Effector memory CD8-positive, alpha-beta T cell (primary cell): ENCODE measurements at places on chromosomes 3 and 15.

DNA sequence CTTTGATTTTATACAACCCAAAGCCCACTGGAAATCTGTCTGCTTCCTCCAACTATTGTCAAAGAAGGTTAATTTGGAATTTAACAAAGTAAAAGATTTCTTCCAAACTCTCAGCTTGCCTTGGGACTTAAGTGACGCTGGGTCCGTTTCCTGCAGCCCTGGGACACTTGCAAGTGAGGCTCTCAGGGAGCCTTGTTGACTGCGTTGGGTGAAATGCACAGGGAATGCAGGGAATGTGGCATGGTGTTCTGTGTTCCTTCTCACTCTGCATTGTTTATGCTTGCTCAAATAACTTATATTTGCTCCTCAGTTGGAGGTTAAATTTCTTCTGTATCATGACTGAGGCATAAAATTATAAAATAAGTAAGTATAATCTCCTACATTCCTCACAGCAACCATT lies 60.9 kb upstream of the TJP1 start:
- no peak for DNase-seq

- DNase-seq, result no peak
These were observed 7.6 kb upstream of the APEH start for GRCh38 chr3:49666592-49666991.

DNA sequence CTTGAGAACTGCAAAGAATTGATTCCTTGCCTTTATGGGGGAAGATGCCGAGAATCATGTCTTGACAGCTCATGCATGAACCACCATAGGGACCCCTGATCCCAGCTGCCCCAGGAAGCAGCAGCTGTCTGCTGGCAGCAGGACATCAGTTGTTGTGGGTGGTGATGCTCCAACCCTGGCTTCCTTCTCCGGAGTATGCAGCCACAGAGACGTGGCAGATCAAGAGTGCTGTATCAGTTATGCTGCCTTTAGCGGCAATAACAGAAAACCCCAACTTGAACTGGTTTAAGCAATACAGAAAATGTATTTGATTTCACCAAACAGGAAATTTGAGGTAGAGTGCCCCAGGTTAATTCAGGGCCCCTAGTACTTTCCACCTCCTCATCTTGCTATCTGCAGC lies 92.2 kb upstream of the TNFAIP8L3 start:
- DNase-seq, result no peak

DNA sequence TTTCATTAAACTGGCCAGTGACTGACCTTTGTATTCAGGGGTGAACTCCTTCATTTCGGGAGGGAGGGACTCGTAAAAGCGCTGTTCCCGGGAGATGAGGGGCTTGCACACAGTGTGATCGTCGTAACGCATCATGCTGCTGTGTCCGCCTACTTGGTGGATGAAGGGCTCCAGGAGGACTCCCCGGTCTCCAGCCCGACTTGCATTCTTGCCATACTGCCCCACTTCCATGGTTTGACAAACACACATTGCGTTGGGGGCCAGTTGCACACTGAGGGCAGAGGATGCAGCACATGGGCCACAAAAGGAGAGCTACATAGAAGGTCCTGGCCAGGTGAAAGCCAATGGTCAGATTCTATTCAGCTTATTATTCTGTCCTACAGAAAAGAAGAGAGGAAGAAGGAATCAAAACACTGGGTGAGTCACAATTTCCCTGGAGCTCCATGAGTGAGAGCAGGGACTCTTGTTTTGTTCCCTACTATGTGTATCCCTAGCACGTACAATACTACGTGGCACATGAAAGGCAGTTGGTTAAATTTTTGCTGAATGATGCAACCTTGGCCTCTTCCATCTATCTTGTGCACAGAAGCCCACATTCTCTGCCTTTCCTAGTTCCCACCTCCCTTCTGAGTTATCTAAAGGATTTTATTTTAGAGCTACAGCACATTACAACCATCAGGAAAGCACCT lies 24.2 kb upstream of the GMPPB start:
- no peak for DNase-seq
